ENCODE measurements at places on chromosomes 4 and X.

DNA sequence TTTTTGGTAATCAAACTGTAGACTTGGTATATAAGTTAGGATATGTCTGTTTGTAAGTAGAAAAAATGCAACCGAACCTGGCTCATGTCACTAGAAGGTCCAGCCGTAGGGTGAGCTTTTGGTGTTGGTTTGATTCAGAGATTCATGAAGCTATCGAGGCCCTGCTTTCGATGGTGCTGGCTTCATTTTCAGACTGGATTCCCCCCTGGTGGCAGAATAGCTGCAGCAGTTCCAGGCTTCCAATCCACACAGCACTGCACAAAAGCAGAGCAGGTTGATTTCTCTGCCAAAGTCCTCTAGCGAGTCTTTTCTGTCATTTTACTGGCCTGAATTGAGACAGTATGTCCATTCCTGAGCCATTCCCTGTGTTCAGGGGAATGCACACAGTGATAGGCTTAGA lies 33.1 kb downstream of the PDK3 start:
- no peak for DNase-seq

- no peak for DNase-seq
Measured at GRCh38 chr4:139753686-139754085, 88.1 kb downstream of the MGST2 start.

DNA sequence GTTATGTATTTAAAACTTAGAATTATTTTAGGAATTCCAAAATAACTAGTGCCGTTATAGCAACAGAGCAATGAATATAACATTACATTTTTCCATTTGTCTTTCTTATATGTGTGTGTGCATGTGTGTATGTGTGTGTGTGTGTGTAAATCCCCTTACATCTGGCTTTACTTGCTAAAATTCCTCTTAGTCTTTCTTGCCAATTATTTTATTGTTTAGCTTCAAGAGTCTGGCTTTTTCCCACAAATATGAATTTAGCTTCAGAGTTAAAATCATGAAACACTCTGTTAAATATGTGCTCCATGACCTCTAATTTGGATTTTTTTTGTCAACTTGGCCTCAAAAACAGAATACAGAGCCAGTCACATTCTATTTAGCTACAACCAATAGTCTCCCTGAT lies 18.9 kb downstream of the FGF13 start:
- DNase-seq: no peak

DNA sequence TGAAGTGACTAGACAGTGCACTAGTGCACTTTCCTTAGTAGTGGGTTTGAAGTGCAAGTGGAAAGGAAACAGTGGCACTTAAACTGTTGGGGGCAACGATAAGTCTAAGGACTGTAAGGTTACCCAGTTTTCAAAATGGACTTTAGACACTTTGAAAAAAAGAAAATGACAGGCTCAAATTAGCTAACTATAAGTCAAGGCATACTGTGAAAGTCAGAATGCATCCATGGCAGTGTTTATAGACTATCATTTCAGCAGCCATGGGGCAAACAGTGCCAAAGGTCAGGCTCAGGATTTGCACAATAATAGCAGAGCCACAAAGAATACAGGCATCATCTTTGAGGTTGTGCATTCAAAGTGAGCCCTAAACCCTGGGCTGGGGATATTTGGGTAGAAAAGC lies 104.4 kb downstream of the CXCL13 start:
- no peak for DNase-seq

GRCh38 chrX:42093756-42094155 lies 170.4 kb upstream of the CASK start:
- no peak for DNase-seq

DNA sequence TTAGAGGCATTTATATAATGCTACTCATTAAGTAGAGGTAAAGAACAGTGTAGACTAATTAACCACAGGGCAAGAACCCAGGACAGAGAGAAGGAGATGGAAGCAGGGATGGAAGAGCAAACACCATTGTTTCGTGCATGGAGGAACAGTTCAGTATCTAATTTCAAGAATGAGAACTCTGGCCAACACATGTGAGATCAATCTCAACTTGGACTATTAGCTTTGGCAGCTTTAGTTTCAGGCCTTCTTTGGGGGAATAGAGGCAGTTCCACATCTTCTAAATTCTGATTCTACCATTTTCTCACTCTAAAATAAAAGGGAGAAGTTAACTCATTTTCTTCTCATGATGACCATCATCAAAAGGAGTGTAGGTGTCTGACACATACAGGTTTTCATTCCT lies 207.0 kb downstream of the LDB2 start:
- no peak for DNase-seq

DNA sequence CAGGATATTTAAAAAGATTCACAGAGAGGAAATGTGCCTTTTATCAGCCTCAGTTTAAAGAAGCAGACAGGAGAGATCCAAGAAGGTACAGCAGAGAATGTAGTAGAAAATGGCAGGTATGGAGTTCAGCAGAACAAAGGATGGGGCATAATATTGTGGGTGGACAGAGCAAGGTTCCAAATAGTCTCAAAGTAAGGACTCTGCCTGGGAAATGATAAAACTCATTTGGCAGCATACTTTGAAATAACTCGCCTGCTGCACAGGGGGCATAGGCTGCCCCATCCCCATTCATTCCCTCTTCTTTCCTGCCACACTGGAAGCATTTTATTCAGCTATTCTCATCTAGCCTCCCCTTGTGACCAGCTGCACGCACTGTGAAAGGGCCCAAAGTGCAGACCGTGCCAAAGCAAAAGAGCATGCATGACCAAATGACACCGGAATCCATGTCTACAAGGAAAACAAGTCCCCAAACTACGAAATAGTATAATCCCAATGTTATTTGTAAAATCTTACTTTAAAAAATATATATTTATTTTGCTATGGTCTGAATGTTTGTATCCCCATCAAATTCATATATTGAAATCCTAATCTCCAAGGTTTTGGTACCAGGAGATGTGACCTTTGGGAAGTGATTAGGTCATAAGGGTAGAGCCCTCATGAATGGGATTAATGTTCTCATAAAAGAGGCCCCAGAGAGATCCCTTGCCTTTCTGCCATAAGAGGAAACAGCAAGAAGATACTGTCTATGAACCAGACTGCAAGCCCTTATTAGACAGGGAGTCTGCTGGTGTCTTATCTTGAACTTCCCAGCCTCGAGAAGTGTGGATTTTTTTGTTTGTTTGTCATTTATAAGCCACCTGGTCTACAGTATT lies 77.4 kb upstream of the PRSS48 start:
- no peak for DNase-seq

DNA sequence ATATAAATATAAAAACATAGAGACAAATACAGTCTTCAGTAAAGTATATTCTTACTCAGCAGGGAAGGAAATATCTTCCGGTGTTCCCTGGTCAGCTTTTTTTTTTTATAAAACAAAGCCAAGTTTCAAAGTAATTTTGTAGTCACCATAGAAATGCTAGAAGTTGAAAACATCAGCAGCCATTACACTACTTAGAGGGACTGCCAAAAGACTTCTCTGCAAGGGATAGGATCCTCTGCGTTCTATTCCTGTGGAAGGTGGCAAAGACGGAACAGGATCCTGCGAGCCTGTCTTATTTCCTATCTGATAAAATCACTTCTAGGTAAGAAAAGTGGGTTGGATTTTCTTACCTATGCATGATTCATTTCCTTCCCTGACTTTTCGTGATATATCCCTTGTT lies 19.4 kb downstream of the CLDN22 start:
- no peak for DNase-seq

DNA sequence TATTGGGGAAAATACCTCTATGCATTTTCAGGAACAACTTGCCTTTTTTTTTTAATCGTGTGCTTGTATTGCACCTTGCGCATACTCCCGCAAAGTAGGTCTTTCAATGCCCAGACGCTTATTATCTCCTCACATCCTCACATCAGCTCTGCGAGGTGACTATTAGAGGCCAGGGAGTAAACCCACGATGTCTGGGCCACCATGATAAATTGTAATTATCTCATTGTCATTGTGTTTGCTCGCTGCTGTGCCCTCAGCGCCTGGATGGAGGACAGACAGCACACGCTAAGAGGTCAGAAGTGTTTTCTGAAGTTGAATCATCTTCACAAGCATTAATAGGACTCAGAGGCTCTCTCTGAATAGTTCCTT lies 1.0 kb upstream of the RELL1 start:
- no peak for DNase-seq

GRCh38 chr4:104795264-104795939 lies 300.7 kb upstream of the CXXC4 start:
- DNase-seq: no peak

DNA sequence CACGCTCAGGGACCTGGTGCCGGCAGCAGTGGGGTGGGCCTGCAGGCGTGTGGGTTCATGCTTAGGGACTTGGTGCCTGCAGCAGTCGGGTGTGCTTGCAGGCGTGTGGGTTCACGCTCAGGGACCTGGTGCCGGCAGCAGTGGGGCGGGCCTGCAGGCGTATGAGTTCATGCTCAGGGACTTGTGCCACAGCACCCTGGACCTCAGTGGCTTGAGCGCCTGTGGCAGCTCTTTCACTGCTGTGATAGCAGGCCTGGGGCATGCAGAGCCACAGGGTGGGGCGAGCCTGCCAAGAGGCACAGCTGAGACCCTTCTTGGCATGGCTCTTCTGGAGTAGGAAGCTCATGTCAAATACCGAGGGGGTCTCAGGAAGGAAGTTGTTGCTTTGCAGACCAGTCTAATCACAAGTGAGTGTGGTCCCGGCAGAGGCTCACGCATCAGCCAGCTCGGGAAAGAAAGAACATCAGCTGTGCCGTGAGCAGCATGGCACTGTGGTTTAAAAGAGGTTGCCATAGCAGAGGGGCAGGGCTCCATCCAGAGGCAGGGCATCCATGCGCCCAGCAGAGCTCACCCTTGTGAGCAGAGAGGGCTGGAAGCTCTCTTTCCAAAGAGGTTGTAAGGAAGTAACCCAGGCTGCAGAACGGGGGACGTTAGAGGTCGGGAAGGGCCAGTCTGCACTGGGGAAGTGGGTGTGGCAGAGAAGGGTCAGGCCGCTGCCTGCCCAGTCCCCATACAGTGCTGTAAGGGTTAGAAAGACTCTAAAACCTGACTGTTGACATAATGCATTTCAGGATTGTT lies 21.1 kb downstream of the PIGG start:
- DNase-seq: no peak

- DNase-seq: no peak
Measured at GRCh38 chrX:37871626-37872302, 24.4 kb upstream of the DYNLT3 start.

- no peak for DNase-seq
Measured at GRCh38 chrX:39063037-39063436, 261.8 kb downstream of the MID1IP1 start.

DNA sequence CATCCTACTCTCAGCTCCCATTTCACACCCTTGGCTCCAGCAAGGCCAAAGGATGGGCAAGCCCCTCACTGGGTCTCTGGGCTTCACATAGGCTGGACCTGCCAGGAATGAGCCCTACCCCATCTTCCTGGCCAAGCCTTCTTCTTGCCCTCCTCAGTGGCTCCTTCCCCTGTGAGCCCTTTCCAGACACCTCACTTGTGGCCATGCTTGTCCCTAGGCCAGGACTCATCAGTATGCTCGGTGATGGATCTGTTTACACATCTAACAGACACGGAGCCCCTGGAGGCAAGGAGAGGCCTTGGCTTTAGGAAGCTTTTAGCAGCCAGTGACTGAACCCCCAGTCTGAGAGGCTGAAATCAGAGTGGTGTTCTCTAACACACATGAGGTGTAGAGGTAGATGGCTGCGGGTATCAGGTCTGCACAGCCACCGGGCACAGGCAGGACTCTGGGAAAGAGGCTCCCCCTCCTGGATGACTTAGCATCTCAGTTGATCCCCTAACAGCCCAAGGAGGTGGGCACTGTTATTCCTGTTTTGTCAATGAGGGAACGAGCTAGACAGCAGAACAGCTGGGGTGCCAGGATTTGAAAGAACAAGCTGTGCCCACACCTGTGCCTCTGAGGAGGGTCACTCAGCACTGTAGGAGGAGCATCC lies 44.8 kb downstream of the PPP2R2C start:
- no peak for DNase-seq

DNA sequence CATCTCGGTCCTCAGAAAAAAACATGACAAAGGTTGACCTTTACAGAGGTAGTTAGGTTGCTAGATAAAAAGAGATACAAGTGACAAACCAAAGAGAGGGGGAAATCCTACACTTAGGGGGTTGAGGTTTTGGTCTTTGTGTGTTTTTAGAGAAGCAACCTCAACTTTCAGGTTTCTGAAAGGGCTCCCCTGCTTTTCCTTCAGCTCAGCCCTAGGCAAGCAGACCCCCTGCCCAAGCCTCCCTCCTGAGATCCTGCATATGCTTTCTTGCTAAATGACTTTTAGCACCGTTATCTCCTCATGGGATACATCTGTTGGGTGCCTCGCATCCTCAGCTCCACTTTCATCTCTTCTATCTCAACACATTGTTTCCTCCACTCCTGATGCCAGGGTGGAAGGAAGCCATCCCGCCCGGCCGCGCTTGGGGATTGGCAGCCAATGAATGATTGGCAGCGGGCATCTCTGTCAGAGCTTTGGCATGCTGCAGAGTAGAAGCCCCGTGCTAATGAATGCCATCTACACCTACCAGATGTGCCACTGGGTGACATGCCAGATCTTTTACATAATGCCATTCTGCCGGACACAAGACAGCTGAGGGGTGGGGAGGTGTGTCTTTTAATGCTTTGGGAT lies 15.0 kb upstream of the PRDM8 start:
- DNase-seq: no peak

DNA sequence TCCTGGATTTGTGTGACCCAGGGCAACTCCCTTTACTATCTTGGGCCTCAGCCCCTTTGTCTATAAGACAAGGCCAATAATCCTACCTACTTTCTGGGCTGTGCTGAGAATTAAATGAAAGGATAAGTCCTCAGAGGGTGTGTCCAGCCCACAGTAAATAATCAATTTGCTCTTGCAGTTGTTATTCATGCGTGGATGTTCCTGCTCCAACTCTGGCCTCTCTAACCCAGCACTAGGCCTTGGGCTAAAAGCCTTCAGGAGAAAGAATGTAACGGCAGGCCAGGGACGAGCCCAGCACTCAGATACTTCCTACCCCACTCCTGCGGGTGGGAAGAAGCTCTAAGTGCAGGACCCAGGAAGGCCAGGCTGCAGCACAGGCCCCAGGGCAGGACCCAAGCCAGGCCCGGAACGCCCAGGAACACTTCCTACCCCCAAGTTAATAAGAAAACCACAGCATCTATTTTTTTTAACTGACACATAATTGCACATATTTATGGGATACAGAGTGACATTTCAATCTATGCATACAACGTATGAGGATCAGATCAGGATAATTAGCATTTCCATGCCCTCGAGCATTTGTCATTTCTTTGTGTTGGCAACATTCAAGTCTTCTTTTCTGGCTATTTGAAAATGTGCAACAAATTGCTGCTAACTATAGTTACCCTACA lies 179.6 kb upstream of the RBPJ start:
- no peak for DNase-seq

Data from effector CD4-positive, alpha-beta T cell (primary cell).